Regular cardiac myocyte (primary cell): ENCODE measurements at places on chromosomes 16 and 17. TPM values are rescaled to one million over a fixed set of nuclear protein-coding genes. Genes with fewer than 3 reads are reported as not detected.

The ZNF205 gene
- total RNA-seq, result 12.5 and 13.8 TPM in 2 replicates

The ITGA2B gene
- 0.56 TPM in 1 of 2 replicates, not detected in the other for total RNA-seq

The PRCD gene
- 1.9 and 11.0 TPM in 2 replicates for total RNA-seq

The PDILT gene
- total RNA-seq, result not detected in 2 replicates

The SMIM36 gene
- total RNA-seq, result not detected in 2 replicates

The ADAM11 gene
- 0.19 and 0.28 TPM in 2 replicates for total RNA-seq

The PLLP gene
- under 0.01 TPM in 1 of 2 replicates, not detected in the other for total RNA-seq

The CIBAR2 gene
- not detected in 2 replicates for total RNA-seq

The COPZ2 gene
- 49.9 and 63.3 TPM in 2 replicates for total RNA-seq

The C16orf92 gene
- not detected in 2 replicates for total RNA-seq

The SPEM3 gene
- total RNA-seq, result not detected in 2 replicates

The UBALD2 gene
- 1.7 and 2.9 TPM in 2 replicates for total RNA-seq

The CDT1 gene
- 3.9 and 19.4 TPM in 2 replicates for total RNA-seq

The DUXB gene
- not detected in 2 replicates for total RNA-seq

The KRTAP2-2 gene
- not detected in 2 replicates for total RNA-seq

The CTF1 gene
- 1.2 and 1.7 TPM in 2 replicates for total RNA-seq

The DDX52 gene
- 16.3 and 25.9 TPM in 2 replicates for total RNA-seq

The VAT1L gene
- 0.77 and 3.7 TPM in 2 replicates for total RNA-seq

The ZPBP2 gene
- total RNA-seq, result not detected in 2 replicates

The TBC1D3K gene
- total RNA-seq, result not detected in 2 replicates

The ZNF232 gene
- total RNA-seq, result 6.3 and 6.5 TPM in 2 replicates

The CD300H gene
- not detected in 2 replicates for total RNA-seq

The SEPTIN12 gene
- not detected in 2 replicates for total RNA-seq

The BAHCC1 gene
- 3.5 and 4.2 TPM in 2 replicates for total RNA-seq

The KCNH4 gene
- under 0.01 TPM in 1 of 2 replicates, not detected in the other for total RNA-seq

The MMP28 gene
- total RNA-seq, result 0.28 and 0.38 TPM in 2 replicates

The FOXC2 gene
- 2.3 and 7.3 TPM in 2 replicates for total RNA-seq

The SRP68 gene
- 25.1 and 42.2 TPM in 2 replicates for total RNA-seq
